ENCODE measurements at places on chromosomes 12 and 14. TPM values are rescaled to one million over a fixed set of nuclear protein-coding genes. Genes with fewer than 3 reads are reported as not detected.

The TRPV4 gene
- total RNA-seq: not detected

The ZNF891 gene
- 1.2 TPM for total RNA-seq

The POTEG gene
- total RNA-seq: not detected

The CCER1 gene
- total RNA-seq: not detected

The GLS2 gene
- 5.5 TPM for total RNA-seq

The CCDC177 gene
- total RNA-seq: not detected

The CPNE6 gene
- total RNA-seq: not detected

The LALBA gene
- total RNA-seq: not detected

The ACSS3 gene
- not detected for total RNA-seq

The TSHR gene
- not detected for total RNA-seq

The SLC10A1 gene
- total RNA-seq: not detected

The ENDOU gene
- not detected for total RNA-seq

The MYO1H gene
- not detected for total RNA-seq

The RPL10L gene
- total RNA-seq: not detected

The HOXC6 gene
- not detected for total RNA-seq

The KRT72 gene
- total RNA-seq: 0.17 TPM

The CLMN gene
- 0.97 TPM for total RNA-seq

All from activated CD4-positive, alpha-beta memory T cell treated with anti-CD3 and anti-CD28 coated beads for 36 hours (primary cell).